ENCODE measurements at places on chromosomes 6 and 20. TPM values are rescaled to one million over a fixed set of nuclear protein-coding genes. Genes with fewer than 3 reads are reported as not detected.

DNA sequence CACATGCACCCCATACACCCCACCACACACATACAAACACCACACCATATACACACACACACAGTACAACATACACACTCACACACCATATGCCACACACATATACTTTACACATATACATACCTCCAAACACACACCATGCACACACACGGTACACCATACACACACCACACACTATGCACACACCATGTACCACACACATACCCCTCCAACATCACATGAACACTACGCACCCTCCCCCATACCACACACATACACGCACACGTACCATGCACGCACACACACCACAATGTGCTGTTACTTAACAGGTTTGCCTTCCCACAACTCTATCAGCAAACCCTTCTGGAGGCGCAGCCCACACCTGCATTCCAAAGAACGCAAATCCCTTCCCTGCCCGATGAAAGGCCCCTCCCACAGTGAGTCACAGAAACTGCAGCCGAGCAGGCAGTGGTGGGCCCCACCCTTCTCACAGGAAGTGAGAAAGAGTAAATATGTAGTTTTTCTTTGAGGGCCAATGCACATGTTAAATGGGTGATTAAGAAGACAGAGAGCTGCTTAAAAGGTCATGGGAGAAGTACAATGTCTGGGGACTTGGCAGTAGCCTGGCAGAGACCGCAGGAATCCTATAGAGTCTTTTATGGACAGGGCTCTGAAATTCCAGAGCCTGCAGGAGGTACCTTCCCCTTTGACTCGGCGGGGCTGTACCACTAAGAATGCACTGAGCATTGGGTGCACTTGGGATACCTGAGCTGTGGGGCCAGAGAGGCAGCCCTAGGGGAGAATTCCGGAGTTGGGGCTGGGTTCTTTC lies 34.1 kb upstream of the EZR start:
- peak; percentile 64 for DNase-seq
- H3K36me3 ChIP-seq, result no peaks in the 10 kb centered on the region
- peaks cover 34% of the 10 kb centered on the region for H3K4me1 ChIP-seq
- no peaks in the 10 kb centered on the region for H3K27me3 ChIP-seq

Gene LCA5
- total RNA-seq, result 0.10 TPM

- no peak overlapping the region for H3K4me3 ChIP-seq
- no peaks in the 10 kb centered on the region for H3K36me3 ChIP-seq
- H3K27ac ChIP-seq, result no peak overlapping the region
- no peak for DNase-seq
- H3K4me1 ChIP-seq, result no peaks in the 10 kb centered on the region
Measured at GRCh38 chr6:93307505-93308409, 111.6 kb downstream of the EPHA7 start.

GRCh38 chr6:71446057-71446456 lies 157.4 kb downstream of the OGFRL1 start:
- H3K4me1 ChIP-seq, result no peaks in the 10 kb centered on the region
- no peak overlapping the region for H3K4me3 ChIP-seq
- no peak overlapping the region for H3K27ac ChIP-seq
- H3K27me3 ChIP-seq, result peaks cover 12% of the 10 kb centered on the region
- DNase-seq, result no peak

DNA sequence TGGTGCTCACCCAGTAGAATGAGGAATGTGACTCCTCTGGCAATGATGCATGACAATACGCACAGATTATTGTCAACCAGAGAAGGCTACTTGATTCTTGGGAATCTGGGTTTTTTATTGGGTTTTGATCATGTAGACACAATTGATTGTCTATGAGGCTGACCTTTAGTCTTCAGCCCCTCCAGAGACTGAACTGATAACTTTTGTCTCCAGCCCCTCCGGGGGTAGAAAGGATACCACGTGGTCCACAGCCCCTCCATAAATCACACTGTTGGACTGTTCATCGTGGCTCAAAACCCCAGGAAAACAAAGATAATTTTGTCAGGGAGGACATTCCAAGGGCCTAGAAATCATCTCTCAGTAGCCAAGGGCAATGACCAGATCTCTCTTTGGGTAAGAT lies 57.5 kb upstream of the ADGRF5 start:
- H3K36me3 ChIP-seq, result no peaks in the 10 kb centered on the region
- H3K27me3 ChIP-seq, result no peaks in the 10 kb centered on the region
- no peaks in the 10 kb centered on the region for H3K4me1 ChIP-seq
- no peak for DNase-seq
- no peak overlapping the region for H3K4me3 ChIP-seq

Gene OTOR
- total RNA-seq, result not detected

DNA sequence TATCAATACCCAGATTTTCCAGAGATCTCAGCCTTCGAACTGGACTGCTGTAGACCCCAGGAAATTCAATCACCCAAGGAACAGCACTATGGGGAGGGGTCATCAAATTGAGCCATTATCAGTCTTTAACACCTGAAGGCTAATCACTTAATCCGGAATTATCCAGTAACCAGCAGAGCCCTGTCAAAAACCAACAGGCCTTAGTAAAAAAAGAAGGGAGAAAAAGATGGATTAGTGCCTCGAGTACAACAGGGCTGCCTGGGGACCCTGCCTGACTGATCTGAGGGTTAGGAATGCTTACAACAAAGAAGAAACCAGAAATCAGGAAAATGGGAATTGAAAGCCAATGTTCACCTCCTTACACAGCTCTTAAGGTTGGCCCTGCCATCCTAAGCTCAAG lies 7.6 kb downstream of the RRAGD start:
- no peak overlapping the region for H3K4me3 ChIP-seq
- no peak for DNase-seq
- H3K27ac ChIP-seq, result no peak overlapping the region

Gene OPN5
- not detected for total RNA-seq

Gene SLC32A1
- total RNA-seq, result not detected

- DNase-seq, result no peak
- H3K27ac ChIP-seq, result no peak overlapping the region
- peaks cover 29% of the 10 kb centered on the region for H3K27me3 ChIP-seq
- peaks cover 2% of the 10 kb centered on the region for H3K36me3 ChIP-seq
- no peak overlapping the region for H3K4me3 ChIP-seq
Measured at GRCh38 chr20:62635232-62635631, 7.1 kb upstream of the SLCO4A1 start.

Gene CALHM6
- 3.2 TPM for total RNA-seq

Gene WFDC5
- total RNA-seq, result not detected

- no peaks in the 10 kb centered on the region for H3K36me3 ChIP-seq
- peaks cover 12% of the 10 kb centered on the region for H3K4me1 ChIP-seq
- peak overlapping the region; percentile 85 for H3K4me3 ChIP-seq
- H3K27ac ChIP-seq, result peak overlapping the region; percentile 96
Measured at GRCh38 chr6:26240157-26241032, 124.6 kb upstream of the BTN3A2 start.

- H3K27me3 ChIP-seq, result peaks cover 39% of the 10 kb centered on the region
- H3K4me1 ChIP-seq, result no peaks in the 10 kb centered on the region
- peaks cover 2% of the 10 kb centered on the region for H3K36me3 ChIP-seq
- no peak for DNase-seq
- no peak overlapping the region for H3K4me3 ChIP-seq
Measured at GRCh38 chr6:138248011-138248410, 29.7 kb upstream of the PBOV1 start.

DNA sequence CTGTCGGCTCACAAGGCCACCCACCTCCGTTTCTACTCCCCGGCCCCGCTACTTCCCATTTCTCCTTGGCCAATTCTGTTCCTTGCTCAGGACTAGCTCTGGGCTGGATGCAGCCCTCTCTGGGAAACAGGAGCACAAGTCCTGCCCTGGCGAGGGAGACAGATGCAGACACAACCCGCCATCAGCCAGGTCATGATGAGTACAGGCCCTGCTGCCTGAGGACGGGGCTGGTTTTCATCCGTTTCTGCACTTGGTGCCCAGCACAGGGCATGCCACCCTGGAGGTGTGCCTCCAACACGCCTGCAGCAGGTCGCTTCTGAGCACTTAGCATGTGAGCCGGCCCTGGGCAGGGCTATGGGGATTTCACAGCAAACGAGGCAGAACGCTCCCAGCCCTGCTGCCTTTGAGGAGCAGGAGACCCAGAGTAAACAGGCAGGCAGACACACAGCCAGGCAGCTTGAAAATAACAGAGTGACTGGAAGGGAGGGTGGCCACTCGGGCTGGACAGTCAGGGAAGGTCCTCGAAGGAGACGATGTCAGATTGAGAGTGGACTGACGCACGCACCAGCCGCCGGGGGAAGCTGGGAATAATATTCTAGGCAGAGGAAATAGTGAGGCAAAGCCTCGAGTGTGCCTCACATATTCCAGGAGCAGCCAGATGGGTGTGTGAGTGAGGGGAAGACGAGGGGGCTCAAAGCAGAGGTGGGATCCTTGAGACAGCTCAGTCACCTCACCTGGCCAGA lies 21.2 kb upstream of the VSTM2L start:
- H3K27me3 ChIP-seq, result peaks cover 6% of the 10 kb centered on the region
- no peak overlapping the region for H3K4me3 ChIP-seq
- peaks cover 5% of the 10 kb centered on the region for H3K4me1 ChIP-seq
- H3K27ac ChIP-seq, result peak overlapping the region; percentile 68
- no peak for DNase-seq

DNA sequence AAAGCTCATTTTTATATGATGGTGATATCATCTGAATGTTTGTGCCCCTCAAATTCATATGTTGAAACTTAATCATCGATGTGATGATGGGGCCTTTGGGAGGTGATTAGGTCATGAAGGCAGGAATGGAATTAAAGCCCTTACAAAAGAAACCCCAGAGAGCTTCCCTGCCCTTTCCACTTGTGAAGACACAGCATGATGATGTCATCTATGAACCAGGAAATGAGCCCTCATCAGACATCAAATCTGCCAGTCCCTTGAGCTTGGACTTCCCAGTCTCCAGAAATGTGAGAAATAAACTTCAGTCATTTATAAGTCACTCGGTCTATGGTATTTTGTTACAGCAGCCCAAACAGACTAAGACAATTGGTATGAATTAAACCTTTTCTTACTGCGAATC lies 153.1 kb downstream of the MYB start:
- H3K4me3 ChIP-seq, result no peak overlapping the region
- no peak for DNase-seq
- peaks cover 2% of the 10 kb centered on the region for H3K36me3 ChIP-seq
- no peak overlapping the region for H3K27ac ChIP-seq

Gene CGA
- not detected for total RNA-seq

DNA sequence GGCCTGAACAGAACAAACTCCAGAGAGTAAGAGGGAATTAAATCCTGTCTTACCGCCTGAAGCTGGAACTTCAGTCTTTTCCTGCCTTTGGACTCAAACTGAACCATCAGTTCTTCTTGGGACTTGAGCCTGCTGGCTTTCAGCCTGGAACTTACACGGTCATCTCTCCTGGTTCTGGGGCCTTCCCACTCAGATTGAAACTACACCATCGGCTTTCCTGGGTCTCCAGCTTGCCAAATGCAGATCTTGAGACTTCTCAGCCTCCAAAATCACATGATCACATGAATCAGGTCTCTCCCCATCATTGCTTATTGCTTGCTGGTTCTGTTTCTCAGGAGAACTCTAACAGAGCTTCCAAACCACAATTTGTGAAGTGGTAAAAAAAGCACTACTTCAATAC lies 276.3 kb downstream of the KIF16B start:
- no peaks in the 10 kb centered on the region for H3K4me1 ChIP-seq
- no peak overlapping the region for H3K4me3 ChIP-seq
- no peaks in the 10 kb centered on the region for H3K27me3 ChIP-seq
- H3K36me3 ChIP-seq, result peaks cover 2% of the 10 kb centered on the region
- DNase-seq, result no peak

Measured in T-helper 17 cell (primary cell).